ENCODE measurements at places on chromosomes 6 and 20. TPM values are rescaled to one million over a fixed set of nuclear protein-coding genes. Genes with fewer than 3 reads are reported as not detected.

Gene STX7
- polyA plus RNA-seq: 41.9 TPM

DNA sequence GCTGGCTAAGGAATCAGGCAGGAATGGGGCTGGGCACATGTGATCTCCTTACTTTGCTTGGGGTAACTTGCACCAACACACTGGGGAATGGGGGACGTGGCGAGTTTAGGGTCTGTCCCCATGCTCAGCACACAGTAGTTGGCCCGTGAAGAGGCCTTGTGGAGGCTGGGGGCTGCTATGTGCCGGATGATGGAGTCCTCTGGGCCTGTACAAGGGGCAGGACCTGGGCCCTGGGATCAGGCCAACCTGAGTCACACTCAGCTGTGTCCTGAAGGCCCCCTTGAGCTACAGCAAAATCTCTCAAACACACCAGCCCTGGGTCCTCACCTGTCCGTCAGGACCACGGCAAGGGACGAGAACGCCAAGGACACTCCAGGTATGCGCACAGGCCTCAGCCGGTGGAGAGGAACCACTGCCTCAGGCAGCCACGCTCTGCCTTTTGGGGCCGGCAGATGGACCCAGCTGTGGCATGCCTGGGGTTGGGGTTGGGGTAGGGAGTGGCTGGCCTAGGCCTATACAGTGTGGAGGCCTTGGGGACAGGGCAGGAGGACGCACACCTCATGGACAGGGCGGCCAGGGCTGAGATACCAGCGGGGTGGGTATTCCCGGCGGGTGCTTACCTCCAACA, 11.1 kb downstream of the UCKL1 start:
- DNase-seq: no peak

DNA sequence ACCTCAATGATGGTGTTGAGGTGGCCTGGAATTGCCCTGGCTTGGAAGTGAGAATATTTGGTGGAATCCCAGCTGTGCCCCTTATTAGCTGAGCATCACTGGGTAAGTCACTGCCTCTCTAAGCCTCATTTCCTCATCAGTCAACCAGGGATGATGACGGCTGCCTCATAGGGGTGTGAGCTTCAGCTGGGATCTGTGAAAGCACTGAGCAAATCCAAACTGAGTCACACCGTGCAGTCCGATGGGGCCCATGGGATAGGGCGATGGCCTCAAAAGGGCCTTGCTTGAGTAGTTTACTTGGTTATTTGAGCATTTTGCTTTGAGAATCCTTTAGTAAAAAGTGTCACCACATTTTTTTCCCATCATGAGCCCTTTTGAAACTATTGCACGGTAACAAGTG, 1.1 kb downstream of the SLC22A1 start:
- no peak for DNase-seq

DNA sequence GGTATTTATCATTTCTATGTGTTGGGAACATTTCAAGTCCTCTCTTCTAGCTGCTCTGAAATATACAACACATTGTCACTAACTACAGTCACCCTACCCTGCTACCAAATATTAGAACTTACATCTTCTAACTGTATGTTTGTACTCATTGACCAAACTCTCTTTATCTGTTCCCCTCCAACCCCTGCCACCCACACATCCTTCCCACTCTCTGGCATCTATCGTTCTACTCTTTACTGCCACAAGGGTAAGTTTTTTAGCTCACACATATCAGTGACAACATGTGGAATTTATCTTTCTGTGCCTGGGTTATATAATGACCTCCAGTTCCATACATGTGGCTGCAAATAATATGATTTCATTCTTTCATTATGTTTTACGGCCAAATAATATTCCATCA, 171.9 kb downstream of the GMDS start:
- no peak for DNase-seq

Gene TJAP1
- polyA plus RNA-seq: 45.4 TPM

- DNase-seq: no peak
Observed at GRCh38 chr6:139882977-139883728, 508.7 kb upstream of the CITED2 start.

Gene CST4
- polyA plus RNA-seq: not detected

- no peak for DNase-seq
Observed at GRCh38 chr6:135145063-135145800, 35.9 kb upstream of the MYB start.
